ENCODE measurements at places on chromosomes 6 and 20. TPM values are rescaled to one million over a fixed set of nuclear protein-coding genes. Genes with fewer than 3 reads are reported as not detected.

DNA sequence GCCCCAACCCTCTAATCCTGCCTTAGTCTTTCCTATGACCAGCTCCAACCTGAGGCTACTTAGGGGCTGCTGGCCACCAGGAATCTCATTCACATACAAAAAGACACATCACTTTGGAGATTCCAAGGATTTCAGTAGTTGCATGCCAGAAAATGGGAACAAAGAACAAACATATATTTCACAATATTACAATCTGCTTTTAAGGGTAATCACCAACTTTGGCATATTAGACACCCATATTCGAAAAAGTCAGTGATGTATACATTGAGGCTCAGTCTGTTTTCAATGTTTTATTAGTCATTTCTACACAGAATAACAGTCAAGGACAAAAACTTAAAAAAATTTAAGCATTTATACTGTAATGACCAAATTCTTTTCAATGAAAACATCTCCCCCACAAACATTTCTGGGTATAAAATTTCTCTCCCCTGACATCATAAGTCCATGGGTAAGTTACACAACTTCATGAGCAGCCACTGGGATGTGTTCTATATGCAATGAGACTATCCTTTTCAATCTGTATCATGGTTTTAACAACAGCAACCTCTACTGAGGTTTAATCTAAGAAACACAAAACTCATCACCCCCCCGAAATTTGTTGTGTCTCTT, 103.5 kb downstream of the MAP7 start:
- H3K27me3 ChIP-seq, result no peaks in the 10 kb centered on the region
- no peak overlapping the region for H3K4me3 ChIP-seq
- H3K27ac ChIP-seq, result no peak overlapping the region
- no peaks in the 10 kb centered on the region for H3K36me3 ChIP-seq

- DNase-seq, result peak; percentile 23
- no peaks in the 10 kb centered on the region for H3K27me3 ChIP-seq
- H3K4me1 ChIP-seq, result no peaks in the 10 kb centered on the region
These were observed 359.9 kb upstream of the EPHA7 start for GRCh38 chr6:93779086-93779841.

GRCh38 chr6:163354761-163355425, 59.6 kb upstream of the QKI start:
- no peak for DNase-seq
- H3K27me3 ChIP-seq, result no peaks in the 10 kb centered on the region
- no peak overlapping the region for H3K4me3 ChIP-seq
- peaks cover 69% of the 10 kb centered on the region for H3K4me1 ChIP-seq

DNA sequence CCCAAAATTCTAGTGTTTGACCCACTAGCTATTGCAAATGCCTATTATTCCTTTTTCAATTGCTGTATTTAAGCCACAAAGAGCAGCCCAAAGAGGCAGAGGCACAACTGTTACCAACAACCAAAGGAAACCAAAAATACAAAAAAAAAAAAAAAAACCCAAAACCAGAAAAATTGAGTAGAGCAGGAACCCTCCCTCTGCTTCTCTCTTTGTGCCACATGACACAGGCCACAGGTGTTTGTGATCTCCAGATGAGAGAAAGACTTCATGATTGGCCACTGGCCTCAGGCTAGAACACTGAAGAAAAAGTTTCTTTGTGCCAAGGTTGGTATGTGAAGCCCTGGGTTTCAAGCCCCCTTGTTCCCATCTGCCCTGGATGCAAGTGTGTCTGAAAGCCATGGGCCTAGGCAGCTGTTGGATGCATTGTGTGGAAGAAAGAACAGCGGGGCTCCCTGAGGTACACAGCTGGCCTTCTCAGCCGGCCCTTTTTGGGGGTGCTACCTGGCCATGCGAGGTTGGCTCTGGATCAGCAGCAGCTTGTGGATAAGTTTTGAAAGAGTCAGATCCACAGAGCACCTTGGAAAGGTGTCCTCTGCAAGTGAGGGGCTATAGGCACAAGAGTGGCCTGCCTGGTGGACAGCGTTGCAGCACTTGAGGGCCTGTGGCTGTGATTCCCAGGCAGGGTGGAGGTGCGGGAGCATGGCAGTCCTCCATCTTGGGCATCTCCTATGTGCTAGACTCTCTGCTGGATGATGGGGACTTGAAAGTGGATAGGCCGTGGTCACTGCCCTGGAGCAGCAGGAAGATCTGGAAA, 204.5 kb downstream of the ZDHHC14 start:
- no peaks in the 10 kb centered on the region for H3K36me3 ChIP-seq
- H3K27ac ChIP-seq, result no peak overlapping the region
- no peak overlapping the region for H3K4me3 ChIP-seq

- H3K4me1 ChIP-seq, result no peaks in the 10 kb centered on the region
- H3K36me3 ChIP-seq, result no peaks in the 10 kb centered on the region
- H3K27me3 ChIP-seq, result no peaks in the 10 kb centered on the region
- peak overlapping the region; percentile 70 for H3K27ac ChIP-seq
- no peak overlapping the region for H3K4me3 ChIP-seq
- DNase-seq, result peak; percentile 46
These were observed 502.2 kb upstream of the JARID2 start for GRCh38 chr6:14743474-14744211.

DNA sequence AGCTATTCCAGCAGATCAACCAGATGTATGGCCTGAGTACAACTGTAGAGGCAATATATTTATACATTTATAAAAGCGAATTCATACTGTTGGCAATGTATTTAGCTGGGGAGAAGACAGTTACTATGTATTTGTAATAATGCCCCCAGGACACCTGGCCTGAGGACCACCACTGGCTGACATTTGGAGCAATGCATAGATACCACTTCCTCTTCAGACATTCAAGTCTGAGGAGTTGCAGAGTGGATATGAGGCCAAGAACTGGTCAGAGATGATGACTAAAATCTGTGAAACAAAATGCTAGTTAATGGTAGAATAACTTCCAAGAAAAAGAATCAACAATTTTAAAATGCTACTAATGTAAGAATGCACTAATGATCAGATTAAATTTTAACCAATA, 462.3 kb downstream of the CDC5L start:
- no peaks in the 10 kb centered on the region for H3K27me3 ChIP-seq
- no peak overlapping the region for H3K27ac ChIP-seq
- DNase-seq, result no peak
- H3K4me1 ChIP-seq, result peaks cover 15% of the 10 kb centered on the region

The RNF5 gene
- 117 TPM for total RNA-seq
